ENCODE measurements at places on chromosomes 16 and 17. TPM values are rescaled to one million over a fixed set of nuclear protein-coding genes. Genes with fewer than 3 reads are reported as not detected.

The GP1BA gene
- not detected for total RNA-seq

The SLC12A3 gene
- not detected for total RNA-seq

The KCNH6 gene
- total RNA-seq: not detected

The FBXL20 gene
- total RNA-seq: 15.5 TPM

The RASD1 gene
- 0.45 TPM for total RNA-seq

The CMTM2 gene
- total RNA-seq: not detected

GRCh38 chr16:47480410-47480809, 19.3 kb downstream of the PHKB start:
- peaks cover 5% of the 10 kb centered on the region for H3K36me3 ChIP-seq
- H3K27ac ChIP-seq: no peak overlapping the region
- H3K4me3 ChIP-seq: no peak overlapping the region
- no peak for DNase-seq
- peaks cover 29% of the 10 kb centered on the region for H3K4me1 ChIP-seq

- no peak overlapping the region for H3K27ac ChIP-seq
- H3K36me3 ChIP-seq: no peaks in the 10 kb centered on the region
- DNase-seq: no peak
- H3K27me3 ChIP-seq: peaks cover 8% of the 10 kb centered on the region
- no peaks in the 10 kb centered on the region for H3K4me1 ChIP-seq
Measured at GRCh38 chr17:55383771-55384642, 37.6 kb downstream of the MMD start.

DNA sequence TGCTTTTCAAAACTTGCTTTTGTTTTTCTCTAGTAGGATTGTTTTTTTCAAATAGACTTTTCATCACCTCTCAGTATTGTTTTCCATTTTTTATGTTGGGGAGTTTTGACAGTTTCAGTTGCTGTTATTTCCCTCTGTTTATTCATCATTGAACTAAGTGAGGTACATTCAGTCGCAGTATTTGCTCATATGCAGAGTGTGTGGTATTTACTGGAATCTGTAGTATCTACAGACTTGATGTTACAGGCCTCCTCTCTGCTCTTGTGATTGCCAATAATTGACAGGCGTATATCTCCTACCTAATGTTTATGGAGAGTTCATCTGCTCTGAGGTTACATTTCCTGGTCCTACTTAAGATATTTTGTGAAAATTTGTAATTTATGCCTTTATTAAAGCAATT, 49.6 kb downstream of the COX10 start:
- H3K4me3 ChIP-seq: no peak overlapping the region
- no peak for DNase-seq
- H3K4me1 ChIP-seq: peaks cover 12% of the 10 kb centered on the region
- H3K27ac ChIP-seq: no peak overlapping the region
- peaks cover 12% of the 10 kb centered on the region for H3K36me3 ChIP-seq

DNA sequence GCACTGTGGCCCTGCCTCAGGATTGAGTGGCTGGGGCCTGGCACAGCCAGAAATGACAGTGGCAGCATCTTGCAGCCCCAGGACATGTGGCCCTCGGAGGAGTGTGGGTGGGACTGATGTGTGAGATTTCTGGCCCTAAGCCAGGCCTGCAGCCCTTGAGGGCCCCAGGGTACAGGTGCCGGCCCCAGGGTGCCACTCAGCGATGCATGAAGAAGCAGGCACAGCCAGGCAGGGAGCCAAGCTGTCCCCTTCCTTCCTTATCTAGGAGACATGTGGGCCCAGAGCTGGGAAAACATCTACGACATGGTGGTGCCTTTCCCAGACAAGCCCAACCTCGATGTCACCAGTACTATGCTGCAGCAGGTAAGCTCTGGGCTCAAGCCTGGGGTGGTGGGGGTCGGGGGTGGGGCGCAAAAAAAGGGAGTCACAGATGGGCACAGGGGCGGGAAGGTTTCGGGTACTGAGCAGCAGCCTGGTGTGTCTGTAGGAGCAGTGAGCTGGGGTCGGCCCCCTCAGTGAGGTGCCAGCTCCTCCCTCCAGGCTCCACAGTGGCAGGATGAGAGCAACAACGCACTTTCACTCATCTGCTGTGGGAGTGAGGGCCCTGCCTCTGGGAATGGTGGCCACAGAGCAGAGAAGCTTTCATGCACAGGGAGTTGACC, 4.1 kb downstream of the ACE start:
- H3K36me3 ChIP-seq: no peaks in the 10 kb centered on the region
- peaks cover 19% of the 10 kb centered on the region for H3K4me1 ChIP-seq
- H3K27ac ChIP-seq: no peak overlapping the region
- no peak overlapping the region for H3K4me3 ChIP-seq
- H3K27me3 ChIP-seq: peaks cover 12% of the 10 kb centered on the region

- H3K27me3 ChIP-seq: no peaks in the 10 kb centered on the region
- peaks cover 8% of the 10 kb centered on the region for H3K36me3 ChIP-seq
- no peak for DNase-seq
- no peaks in the 10 kb centered on the region for H3K4me1 ChIP-seq
- H3K4me3 ChIP-seq: no peak overlapping the region
Measured at GRCh38 chr16:77307426-77308162, 108.4 kb downstream of the SYCE1L start.

GRCh38 chr16:68236137-68236825, 354 bp upstream of the ESRP2 start:
- H3K27ac ChIP-seq: peak overlapping the region; percentile 98
- peak overlapping the region; percentile 85 for H3K4me3 ChIP-seq
- peaks cover 5% of the 10 kb centered on the region for H3K27me3 ChIP-seq
- DNase-seq: no peak

DNA sequence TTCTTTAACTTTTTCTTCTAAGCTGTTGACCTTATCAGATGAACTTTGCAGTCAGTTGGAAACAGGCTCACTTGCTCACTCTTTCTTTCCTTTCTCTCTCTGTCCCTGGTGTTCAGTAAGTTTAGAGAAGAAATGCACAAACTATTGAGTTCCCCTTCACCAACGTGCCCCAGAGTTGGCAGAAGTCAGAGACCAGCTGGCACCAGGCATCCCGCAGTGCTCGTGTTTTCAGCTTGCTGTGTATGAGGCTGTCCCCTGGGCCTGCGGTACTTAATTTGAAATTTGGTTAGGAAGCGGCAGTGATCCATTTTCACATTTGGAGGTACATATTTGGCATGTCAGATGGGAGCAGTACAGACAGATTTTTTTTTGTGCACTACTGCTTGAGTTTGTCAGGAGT, 258.6 kb downstream of the SNX29 start:
- H3K27me3 ChIP-seq: peaks cover 3% of the 10 kb centered on the region
- peaks cover 11% of the 10 kb centered on the region for H3K36me3 ChIP-seq
- H3K4me1 ChIP-seq: peaks cover 54% of the 10 kb centered on the region
- H3K27ac ChIP-seq: no peak overlapping the region

DNA sequence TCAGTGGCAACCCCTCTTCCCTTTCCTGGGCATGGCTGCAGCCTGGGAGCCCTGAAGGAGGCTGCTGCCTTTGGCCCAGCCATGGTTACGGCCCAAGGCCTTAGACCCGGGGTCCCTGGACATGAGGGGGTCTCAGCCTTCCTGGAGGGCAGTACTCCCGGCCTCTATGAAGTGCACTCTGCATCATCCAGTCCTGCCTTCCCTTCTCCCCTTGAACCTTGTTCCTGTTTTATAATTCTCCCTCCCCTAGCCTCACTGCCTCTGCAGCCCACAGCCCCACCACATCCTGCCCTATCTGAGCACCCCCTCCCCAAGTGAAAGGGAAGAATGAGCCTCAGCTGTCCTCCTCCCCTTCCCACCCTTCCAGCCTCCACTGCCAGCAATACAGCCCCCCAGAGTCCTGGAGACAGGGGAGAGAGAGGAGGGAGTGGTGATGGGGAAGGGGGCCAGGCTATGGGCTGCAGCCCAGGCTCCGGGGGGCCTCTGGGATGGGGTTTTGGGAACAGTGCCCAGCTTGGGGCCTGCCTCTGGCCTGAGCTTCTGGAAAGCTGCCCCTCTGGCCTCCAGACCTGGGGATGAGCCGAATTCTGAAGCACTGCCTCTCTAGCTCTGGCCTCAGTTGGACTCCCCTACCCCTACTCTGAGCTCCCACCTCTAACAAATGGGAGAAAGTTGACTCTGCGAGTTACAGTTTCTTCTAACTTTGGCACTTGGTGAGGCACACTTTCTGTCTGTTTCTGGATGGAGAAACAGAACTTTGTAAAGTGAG, 7.6 kb downstream of the CCR7 start:
- H3K4me3 ChIP-seq: no peak overlapping the region
- DNase-seq: no peak
- peaks cover 18% of the 10 kb centered on the region for H3K27me3 ChIP-seq
- H3K27ac ChIP-seq: 0 out of 2 replicates have a peak overlapping the region, but pooled peaks have one; percentile 34

- H3K4me1 ChIP-seq: no peaks in the 10 kb centered on the region
- no peak for DNase-seq
- peaks cover 29% of the 10 kb centered on the region for H3K27me3 ChIP-seq
- H3K36me3 ChIP-seq: peaks cover 6% of the 10 kb centered on the region
Measured at GRCh38 chr17:45930420-45930951, 36.1 kb downstream of the MAPT start.

DNA sequence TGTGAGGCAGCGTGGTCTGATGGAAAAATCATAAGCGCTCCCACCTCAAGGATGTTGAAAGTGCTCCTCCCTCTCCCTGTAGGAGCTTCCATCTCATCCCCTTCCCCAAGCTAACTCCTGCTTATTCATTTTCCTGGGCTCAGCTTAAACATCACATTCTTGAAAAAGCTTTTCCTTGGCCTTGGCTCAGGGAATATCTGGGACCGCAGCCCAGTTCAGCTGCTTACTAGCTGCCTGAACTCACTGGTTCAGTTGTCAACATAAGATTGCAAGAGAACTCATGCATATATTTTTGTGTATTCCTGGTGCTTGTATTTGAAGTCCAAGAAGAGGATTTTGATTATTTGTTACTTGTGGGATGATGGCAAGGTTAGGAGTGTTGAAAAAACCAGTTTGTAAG, 91.5 kb downstream of the UTP18 start:
- no peak overlapping the region for H3K27ac ChIP-seq
- peaks cover 20% of the 10 kb centered on the region for H3K27me3 ChIP-seq
- no peaks in the 10 kb centered on the region for H3K4me1 ChIP-seq

GRCh38 chr17:56602292-56603130, 9.0 kb downstream of the NOG start:
- H3K27ac ChIP-seq: no peak overlapping the region
- peaks cover 35% of the 10 kb centered on the region for H3K4me1 ChIP-seq
- DNase-seq: no peak
- H3K27me3 ChIP-seq: peaks cover 16% of the 10 kb centered on the region

DNA sequence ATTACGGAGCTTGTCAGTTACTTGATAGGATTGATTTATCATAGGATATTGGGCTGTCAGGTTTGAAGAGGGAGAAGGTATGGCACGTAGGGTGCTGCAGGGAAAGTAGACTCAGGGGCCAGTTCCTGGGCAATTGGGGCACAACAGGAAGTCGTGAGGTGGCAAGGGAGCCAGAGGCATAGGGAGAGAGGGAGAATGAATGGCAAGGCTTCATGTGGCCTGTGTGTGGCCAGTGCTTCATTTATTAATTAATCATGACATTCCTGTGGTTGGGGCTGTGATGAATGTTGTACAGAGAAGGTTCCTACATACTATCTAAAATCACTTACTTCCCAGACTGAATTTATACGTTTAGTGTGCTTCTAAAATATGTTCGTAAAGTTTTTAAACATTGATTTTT, 19.3 kb downstream of the MFSD11 start:
- peaks cover 6% of the 10 kb centered on the region for H3K4me1 ChIP-seq
- peaks cover 13% of the 10 kb centered on the region for H3K36me3 ChIP-seq
- DNase-seq: no peak
- H3K4me3 ChIP-seq: no peak overlapping the region
- no peak overlapping the region for H3K27ac ChIP-seq

DNA sequence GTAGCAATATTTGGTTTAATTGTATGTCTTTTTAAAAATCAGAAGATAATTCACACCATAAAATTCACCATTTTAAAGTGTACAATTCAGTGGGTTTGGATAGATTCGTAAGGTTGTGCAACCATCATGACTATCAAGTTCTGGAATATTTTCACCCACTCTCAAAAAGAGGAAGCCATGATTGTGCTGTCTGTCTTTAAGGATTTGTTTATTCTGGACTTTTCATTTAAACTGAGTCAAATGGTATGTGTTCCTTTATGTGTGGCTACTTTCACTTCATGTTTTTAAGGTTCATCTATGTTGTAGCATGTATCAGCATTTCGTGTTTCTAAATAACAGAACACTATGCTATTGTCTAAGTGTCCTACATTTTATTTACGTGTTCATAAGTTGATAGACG, 68.1 kb upstream of the CPHXL start:
- H3K4me1 ChIP-seq: no peaks in the 10 kb centered on the region
- H3K36me3 ChIP-seq: no peaks in the 10 kb centered on the region
- no peak for DNase-seq
- H3K27me3 ChIP-seq: no peaks in the 10 kb centered on the region
- no peak overlapping the region for H3K27ac ChIP-seq
- H3K4me3 ChIP-seq: no peak overlapping the region

- H3K27ac ChIP-seq: no peak overlapping the region
- DNase-seq: no peak
- no peak overlapping the region for H3K4me3 ChIP-seq
Measured at GRCh38 chr17:48128400-48128799, 20.8 kb downstream of the SNX11 start.

DNA sequence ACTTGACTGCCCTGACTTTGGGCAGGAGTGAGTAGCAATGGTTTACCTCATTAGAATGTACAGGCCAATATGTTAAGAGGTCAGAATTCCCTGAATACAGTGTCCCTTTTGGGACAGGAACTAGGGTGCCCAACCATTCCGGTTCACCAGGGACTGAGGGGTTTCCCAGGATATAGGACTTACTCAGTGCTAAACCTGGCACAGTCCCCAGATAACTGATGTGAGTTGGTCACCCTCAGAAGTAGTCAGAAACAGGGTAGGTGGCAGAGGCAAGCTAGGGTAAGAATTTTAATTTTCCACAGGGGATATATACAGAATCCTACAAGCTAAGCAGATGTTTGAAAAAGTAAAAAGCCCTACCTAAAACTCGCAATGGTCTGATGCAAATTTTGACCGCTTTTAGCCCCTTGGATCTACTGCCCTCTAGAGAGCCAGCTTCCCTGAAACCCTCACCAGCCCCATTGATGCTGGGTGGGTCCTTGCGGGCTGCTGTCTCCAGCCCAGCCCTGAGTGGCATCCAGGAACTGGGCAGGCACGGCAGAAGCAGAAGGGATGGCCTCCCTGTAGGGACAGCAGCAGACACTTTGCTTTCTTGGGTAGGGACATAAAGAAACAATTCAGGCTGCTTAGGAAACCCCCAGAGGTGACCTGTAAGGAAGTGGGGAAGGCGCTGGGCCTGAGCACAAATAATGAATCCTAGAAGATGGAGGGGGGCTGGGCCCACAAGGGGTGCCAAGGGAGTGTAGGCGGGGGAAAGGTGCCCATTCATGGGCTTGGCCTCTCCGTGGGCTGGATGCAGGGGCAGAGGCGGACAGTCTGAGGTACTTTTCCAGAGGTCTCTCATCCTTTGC, 434.8 kb downstream of the SLC39A11 start:
- DNase-seq: no peak
- H3K4me3 ChIP-seq: no peak overlapping the region
- H3K27ac ChIP-seq: no peak overlapping the region
- no peaks in the 10 kb centered on the region for H3K36me3 ChIP-seq
- peaks cover 11% of the 10 kb centered on the region for H3K4me1 ChIP-seq
